ENCODE measurements at places on chromosomes 7 and 10. TPM values are rescaled to one million over a fixed set of nuclear protein-coding genes. Genes with fewer than 3 reads are reported as not detected.

- peak; percentile 66 for DNase-seq
These were observed 101.4 kb downstream of the SEMA3E start for GRCh38 chr7:83547526-83547925.

The TAS2R41 gene
- not detected for total RNA-seq

DNA sequence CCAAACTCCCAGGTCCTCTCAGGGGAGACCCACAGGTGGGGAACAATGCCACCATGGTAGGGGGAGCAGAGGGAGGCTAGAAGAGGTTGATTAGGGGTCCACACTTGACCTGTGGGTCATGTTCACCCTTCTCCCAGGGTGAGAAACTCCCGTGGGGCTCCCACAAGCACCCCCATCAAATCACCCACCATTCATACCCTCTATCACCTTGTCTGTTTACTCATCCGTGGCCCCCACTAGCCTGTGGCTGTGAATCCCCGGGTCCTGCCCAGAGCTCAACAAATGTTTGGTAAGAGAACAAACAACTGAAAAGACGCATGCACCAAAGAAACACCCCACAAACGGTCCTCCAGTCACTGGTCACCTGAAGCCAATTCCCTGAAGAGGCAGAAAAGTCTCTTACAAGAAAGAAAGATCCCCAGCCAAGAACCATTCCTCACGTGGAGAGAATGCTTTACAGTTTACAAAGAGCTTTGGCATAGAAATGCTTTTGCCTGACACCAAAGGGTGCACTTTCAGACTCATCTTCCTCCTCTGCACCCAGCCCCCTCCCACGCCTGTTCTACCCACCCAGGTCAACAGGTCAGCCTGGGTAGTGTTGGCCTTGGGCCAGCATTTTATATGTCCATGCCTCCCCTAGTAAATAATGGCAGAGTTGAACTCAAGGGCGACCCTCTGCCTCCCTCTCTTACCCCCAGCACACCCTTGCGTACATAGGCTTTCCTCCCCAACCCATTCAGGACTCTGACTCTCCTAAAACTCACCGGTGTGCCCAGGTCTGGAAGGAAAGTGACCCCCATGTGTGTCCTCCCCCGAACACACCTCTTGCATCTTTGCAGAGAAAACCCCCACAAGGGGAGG, 1.9 kb downstream of the ZCCHC24 start:
- no peak for DNase-seq

DNA sequence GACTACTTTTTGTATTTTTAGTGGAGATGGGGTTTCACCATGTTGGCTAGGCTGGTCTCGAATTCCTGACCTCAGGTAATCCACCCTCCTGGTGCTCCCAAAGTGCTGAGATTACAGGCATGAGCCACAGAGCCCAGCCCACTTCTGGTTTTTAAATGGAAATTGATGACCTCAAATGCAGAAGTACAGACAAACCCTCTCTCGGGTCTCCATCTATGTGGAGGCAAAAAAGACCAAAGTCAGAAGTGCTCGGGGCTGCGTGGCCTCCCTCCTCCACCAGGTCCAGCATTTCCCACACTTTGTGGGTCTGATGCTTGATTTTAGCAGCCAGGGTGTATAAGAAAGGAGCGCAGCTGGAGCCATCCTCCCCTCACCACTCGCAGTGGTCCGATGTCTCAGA, 187.3 kb upstream of the AUTS2 start:
- DNase-seq: no peak

GRCh38 chr10:111203615-111204014, 126.8 kb downstream of the ADRA2A start:
- DNase-seq: no peak
